ENCODE measurements at places on chromosomes 13 and 19.
A peak's percentile ranks its signal among the peaks of the same experiment; 100 is the strongest.

DNA sequence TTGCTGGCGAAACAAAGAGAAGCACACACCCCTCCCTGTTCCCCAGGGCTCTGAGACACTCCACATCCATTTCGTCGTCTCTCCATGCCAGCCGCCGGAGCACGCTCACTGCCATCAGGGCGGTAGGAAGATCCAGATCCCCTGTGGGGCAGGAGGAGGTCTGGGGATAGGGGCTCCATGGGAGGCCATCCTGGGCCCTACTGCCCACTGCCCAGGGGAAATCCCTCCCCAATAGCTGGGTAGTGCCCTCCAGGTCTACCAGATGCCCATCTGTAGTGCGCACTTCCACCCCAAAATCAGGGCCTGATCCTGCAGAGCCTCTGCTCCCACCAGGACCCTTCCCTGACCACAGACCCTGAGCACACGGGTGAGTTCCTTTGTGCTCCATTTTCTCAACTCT, 80.3 kb downstream of the EFNB2 start:
- DNase-seq: no peak

- no peak for DNase-seq
These were observed 36.9 kb downstream of the ELL start for GRCh38 chr19:18484992-18485391.

DNA sequence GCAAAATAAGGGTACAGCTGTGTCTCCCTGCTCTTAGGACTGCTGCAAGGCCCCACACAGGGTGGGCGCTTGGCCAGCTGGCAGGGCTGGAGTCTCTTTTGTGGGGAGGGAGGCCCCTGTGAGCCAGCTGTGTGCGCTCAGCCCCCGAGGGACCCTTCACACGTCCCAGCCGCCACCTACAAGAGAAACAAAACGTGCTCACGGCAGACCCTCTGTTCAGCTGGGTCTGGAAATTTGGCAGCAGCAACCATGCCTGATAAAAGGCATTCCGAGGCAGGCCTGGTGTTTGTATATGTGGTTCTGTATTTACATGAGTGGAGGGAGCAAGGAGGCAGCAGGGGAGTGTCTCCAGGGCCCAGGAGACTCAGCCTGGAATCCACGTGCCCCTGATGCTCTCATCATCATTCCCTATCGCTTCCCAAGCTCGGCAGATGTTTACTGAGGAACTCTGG, 49.7 kb downstream of the CRTC1 start:
- no peak for DNase-seq

DNA sequence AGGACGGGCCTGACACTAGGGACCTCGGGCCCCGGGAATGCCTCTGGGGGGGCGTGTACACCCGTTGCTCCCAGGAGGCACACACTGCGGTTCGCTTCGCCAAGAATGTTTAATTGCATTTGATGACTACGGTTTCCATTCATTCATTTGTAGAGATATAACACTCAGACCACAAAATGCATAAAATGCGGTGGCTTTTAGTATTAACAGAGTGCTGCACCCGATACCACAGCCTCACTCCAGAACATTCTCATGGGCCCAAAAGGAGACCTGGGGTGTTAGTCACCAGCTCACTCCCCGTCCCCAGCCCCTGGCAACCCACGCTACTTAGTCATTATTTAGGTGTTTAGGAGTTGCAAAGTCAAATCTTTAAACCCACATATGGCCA, 21.8 kb downstream of the HCN2 start:
- DNase-seq: no peak

DNA sequence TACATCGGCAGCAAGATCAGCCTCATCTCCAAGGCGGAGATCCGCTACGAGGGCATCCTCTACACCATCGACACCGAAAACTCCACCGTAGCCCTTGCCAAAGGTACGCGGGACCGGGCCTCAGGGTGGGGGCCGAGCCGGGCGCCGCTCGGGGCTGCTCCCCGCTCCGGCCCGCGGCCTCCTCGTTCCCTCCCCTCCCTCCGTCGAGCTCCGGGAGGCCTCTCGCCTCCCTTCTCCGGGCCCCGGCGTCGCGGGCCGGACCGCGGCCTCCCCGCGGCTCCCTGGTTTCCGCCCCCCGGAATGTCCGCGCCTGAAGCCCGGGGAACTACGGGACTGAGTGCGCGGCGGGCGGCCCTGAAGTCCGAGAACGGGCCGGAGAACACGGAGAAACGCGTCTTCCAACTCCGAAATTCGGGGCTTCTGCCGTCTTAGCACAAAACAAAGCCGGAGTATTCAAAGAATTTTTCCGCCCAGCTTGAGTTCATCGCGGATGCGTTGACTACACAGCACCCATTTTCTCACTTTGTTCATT, 423 bp downstream of the LSM14A start:
- DNase-seq: no peak

DNA sequence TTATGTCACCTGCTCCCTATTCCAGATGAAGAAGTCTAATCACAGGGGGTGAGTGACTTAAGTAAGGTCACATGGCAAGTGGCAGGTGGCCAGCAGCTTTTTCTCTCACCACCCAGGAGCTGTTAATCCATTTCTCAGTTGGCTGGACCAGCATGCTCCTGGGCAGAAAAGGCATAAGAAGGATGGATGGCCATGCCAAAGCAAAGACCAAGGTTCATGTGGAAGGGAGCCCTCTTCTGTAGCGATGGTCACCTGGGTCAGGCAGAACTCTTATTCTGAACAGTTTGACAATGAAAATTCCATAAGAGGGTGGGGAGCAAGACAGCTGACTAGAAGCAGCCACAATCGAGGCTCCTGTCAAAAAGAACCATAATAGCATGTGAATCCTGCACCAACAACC, 538.1 kb downstream of the SUCLA2 start:
- no peak for DNase-seq

- DNase-seq: no peak
These were observed 174.8 kb upstream of the SERP2 start for GRCh38 chr13:44198826-44199225.

DNA sequence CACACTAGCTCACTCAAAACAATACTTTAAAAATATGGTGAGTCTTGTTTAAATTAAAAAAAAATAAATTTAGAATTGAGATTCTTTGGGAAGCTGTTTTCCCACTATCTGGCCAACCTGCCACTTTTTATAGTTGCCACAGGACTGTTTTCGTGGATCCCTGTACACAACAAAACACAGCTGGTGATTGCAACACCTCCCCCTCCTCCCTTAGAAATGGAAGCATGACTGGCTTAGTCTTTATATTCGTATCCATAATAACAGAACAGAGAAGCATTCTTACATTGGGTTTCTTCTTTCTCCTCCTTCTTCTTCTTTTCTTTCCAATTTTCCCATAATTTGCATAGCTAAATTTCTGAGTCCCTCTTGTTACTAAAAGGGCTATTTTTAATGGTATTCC, 79.5 kb upstream of the GJB6 start:
- DNase-seq: no peak

DNA sequence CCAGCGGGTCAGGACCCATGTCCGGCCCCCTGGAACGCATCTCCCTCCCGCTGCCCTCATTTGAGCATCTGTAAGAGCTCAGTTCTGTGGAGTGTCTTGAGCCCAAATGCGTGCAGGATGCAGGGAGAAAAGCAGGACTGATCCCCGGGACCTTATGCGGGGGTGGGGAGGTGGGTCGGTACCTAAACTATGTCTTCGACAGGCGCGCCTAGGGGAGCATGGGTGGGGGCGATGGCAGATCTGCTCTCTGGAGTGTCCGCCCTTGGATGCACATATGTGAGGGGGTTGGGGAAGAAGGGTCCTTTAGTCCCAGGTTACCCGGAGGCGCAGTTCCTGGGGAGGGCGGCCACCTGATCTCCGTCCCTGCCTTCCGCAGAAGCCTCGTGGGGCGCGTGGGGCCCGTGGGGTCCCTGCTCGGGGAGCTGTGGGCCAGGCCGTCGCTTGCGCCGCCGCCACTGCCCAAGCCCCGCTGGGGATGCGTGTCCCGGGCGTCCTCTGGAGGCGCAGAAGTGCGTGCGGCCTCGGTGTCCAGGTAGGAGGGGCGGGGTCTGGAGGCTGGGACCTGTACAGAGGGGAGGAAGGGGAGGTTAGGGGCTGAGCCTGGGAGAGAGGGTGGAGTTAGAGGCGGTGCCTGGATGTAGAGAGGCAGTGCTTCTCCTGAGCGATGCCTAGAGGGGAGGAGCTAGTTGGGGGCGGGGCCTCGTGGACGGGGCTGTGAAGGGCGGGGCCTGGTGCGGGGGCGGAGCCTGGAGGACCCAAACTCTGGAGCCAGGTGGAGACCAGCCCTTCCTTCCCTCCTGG, 2.9 kb downstream of the CILP2 start:
- no peak for DNase-seq

- no peak for DNase-seq
These were observed 731.5 kb downstream of the SLITRK1 start for GRCh38 chr13:83150616-83151307.

- peak; percentile 75 for DNase-seq
These were observed 7.7 kb downstream of the PNMA8B start for GRCh38 chr19:46487802-46488445.

DNA sequence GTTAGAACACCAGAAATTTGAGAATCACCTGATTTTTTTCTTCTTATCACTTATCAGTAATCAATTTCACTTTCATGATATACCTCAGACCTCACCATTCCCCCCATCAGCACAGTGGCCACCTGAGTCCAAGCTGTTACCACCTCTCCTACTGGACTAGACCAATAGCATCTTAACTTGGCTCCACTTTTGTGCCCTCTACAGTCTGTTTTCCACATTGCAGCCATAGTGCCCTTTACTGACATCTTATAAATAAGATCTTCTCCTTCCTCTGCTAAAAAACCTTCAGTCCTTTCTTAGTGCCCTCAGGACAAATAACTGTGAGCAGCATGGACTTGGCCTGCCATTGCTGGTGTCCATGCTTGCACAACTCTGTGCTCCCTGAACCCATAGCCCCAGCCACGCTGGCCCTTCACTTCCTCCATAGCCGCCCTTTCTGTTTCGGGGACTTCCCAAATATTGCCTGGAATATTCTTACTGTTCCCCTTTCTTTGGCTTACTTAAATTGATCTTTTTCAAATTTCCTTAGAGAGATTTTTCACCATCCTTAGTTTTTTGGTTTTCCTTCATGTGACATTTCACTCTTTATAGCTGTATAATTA, 380.8 kb downstream of the LMO7 start:
- DNase-seq: no peak

- DNase-seq: no peak
These were observed 14.2 kb downstream of the DPF1 start for GRCh38 chr19:38209671-38210457.
